SK-MEL-5 (cell line): ENCODE measurements at places on chromosomes 2 and 18. TPM values are rescaled to one million over a fixed set of nuclear protein-coding genes. Genes with fewer than 3 reads are reported as not detected.

Gene AMER3
- not detected in 2 replicates for total RNA-seq

Gene SPATS2L
- 31.8 and 41.2 TPM in 2 replicates for total RNA-seq

Gene SERPINB10
- total RNA-seq, result 1.2 TPM in 1 of 2 replicates, not detected in the other

Gene TTN
- total RNA-seq, result under 0.01 TPM in 2 replicates

Gene DNAH6
- 12.1 and 15.6 TPM in 2 replicates for total RNA-seq

Gene SERPINB4
- not detected in 2 replicates for total RNA-seq

Gene UGT1A10
- not detected in 2 replicates for total RNA-seq
